Kidney (tissue), 22 donors: ENCODE measurements at places on chromosomes 11 and 22. TPM values are rescaled to one million over a fixed set of nuclear protein-coding genes. Genes with fewer than 3 reads are reported as not detected.

DNA sequence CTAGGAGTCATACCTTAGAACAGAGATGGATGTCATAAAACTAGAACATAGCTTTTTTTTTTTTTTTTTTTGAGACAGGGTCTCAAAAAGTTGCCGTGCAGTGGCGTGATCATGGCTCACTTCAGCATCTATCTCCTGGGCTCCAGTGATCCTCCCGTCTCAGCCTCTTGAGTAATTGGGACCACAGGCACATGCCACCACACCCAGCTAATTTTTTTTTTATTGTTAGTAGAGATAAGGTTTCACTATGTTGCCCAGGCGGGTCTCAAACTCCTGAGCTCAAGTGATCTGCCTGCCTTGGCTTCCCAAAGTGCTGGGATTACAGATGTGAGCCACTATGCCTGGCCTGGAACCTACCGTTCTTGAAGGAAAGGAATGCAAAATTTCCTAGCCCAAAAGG lies 8.8 kb upstream of the CEP295 start:
- DNase-seq, result no peak

DNA sequence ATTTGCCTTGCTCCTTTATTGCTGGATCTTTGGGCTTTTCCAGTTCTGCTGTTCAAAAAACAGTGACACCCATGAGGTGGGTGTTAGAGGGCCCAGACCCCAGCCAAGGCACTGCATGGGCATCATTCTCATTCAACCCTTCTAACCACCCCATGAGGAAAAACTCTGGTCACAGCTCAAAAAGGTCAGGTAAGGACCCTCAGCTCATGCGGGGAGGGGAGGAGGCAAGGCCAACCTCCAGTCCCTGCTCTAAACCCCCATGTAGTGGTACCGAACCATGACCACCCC lies 7.4 kb downstream of the GNB1L start:
- no peak for DNase-seq

- no peak for DNase-seq
Observed at GRCh38 chr11:115892016-115892415, 387.8 kb upstream of the CADM1 start.

DNA sequence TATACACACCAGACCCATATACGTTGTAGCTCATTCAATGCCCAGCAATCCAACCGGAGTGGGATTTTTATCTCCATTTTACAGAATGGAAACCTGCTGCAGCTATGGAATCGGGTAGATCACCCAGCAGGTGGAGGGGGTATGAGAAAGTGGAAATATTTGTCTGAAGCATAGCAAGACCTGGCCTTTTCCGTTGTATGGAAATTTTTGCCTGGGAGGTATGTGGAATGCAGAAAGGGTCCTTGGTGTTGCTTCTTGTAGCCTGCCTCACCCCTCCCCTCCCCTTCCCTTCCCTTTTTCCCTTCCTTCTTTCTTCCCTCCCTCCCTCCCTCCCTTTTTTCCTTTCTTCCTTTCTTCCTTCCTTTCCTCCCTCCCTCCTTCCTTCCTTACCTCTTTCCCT lies 15.2 kb downstream of the TSPAN18 start:
- DNase-seq, result no peak

- DNase-seq, result no peak
Observed at GRCh38 chr11:61498767-61499341, 9.7 kb upstream of the LRRC10B start.

- no peak for DNase-seq
Observed at GRCh38 chr11:34203377-34203871, 98.0 kb downstream of the NAT10 start.

- peak; percentile 57 for DNase-seq
Observed at GRCh38 chr11:109349276-109350080, 72.5 kb upstream of the C11orf87 start.

DNA sequence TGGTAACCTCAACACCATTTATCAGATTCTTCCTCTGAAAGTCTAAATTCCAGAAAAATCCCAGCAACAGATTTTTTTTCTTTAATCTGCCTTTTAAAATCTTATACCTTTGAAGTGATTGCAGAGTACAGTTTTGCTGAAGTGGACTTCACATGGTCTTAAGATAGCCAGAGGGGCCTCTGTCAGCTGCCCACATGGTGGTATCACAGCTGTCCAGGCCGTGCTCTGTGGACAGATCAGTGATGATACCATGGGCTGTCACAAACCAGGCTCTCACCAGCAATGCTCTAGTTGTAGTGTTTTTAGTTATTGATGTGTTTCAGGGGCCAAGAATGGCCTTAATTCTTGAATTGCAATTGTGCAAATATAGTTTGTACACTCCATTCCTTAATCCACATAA lies 44.0 kb downstream of the PARVA start:
- no peak for DNase-seq

DNA sequence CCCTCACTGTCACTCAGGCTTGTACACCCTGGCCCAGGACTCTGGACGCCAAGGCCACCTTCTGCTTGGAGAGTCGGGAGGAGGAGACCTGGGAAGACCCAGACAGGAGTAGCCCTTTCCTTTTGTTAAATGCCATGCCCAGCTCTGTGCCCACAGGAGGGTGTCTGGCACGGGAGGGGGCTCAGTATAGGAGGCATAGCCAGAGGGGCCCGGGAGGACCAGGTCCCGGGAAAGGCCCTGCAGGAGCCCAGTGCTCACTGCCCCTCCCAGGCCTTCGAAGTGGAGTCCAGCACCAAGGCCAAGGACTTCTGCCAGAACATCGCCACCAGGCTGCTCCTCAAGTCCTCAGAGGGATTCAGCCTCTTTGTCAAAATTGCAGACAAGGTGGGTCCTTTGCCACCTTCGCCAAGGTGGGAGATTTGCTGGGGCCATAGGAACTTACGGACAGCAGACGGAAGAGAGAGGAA lies 79.0 kb downstream of the MYO7A start:
- no peak for DNase-seq

- DNase-seq, result no peak
Observed at GRCh38 chr11:128520888-128521681, 66.3 kb downstream of the ETS1 start.

DNA sequence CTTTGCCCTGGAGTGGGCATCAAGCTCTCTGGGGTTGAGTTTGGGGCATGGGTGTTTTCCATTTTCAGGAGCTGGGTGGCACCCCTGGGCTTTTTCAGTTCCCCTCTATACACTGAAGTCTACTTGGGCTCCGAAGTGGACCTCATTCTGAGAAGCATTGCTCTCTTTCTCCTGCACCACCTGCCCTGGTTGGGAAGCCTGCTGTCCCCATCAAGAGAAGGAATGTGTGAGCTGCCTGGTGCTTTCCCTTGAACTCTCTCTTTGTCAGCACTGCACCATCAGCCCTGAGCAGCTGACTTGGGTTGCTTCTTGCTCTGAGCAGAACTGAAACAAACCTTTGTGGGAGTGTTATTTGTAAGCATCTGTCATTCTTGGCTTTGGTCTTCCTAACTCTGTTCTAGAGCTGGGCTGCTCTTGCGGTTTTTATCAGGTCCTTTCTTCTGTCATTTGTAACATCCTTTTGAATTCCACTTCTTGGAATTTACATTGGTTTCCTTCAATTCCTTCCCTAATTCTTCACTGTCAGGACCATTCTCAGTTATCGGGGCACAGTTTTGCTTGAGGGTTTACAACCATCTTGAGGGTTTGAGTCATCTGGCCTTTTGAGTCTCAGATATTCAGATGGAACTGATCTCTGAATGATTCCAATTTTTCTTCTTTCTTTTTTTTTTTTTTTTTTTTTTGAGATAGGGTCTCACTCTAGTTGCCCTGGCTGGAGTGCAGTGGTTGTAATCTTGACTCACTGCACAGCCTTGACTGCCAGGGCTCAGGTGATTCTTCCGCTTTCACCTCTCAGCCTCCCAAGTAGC lies 20.5 kb downstream of the UBE2L3 start:
- DNase-seq, result no peak

DNA sequence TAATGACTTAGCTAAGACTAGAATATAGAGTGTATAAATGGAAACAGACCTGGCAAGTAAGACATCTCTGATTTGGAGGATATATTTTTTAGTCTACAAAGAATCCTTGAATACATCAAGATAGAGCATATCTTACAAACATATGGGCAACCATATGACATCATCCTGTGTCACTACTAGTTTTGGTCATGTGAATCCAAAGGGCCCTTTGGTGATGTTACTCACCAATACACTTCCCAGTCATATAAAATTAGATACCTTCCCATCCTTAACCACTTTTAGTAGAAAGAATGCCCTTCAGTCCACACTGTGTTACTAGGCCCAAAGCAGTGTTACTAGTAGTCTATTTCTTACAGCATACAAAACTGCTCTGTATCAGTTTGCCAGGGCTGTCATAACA lies 31.6 kb downstream of the GRIA4 start:
- DNase-seq, result no peak

DNA sequence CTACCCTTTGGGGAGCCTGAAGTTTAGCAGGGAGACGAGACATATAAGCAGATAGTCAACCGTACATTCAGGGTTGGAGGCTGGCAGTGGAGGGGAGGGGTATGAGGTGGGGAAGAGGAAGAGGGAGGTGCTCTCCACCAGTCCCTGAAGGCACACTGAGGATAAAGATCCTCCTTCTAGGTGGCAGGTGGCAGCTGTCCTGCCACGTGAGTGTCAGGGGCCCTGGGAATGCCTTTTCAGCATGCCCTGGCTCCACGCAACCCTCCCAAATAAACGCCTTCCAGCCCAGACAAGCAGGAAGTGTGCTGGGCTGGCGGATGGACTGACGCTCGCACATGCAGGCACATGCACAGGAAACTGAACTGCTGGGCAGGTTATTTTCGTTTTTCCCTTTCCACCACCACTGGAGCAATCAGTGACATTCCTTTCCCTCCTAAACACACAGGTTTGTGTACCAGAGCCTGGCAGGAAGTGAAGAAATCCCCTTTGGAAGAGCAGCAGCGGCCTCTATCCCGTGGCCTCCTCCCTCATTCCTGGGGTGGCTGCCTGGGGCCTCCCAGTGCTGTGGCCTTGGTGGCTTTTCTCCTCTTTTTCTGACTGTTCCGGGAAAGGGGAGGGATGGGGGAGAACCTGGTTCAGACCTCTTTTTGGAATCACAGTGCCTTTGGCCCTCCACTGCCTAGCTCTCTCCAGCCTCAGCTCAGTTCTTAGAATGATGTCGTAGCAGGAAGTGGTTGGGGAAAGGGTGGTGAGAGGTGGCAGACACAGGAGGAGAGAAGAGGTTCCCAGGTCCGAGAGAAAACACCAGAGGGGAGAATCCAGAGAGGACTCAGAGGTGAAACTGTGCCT lies 157.0 kb upstream of the TIMP3 start:
- DNase-seq, result peak; percentile 90

- DNase-seq, result no peak
Observed at GRCh38 chr11:75369560-75370255, 18.2 kb upstream of the ARRB1 start.

The OR52H1 gene
- 0.57 TPM for total RNA-seq

The ARFGAP3 gene
- 97.3 TPM for total RNA-seq

The MN1 gene
- total RNA-seq, result 3.2 TPM

The GGTLC2 gene
- 0.76 TPM for total RNA-seq

The PPP1R14B gene
- 86.5 TPM for total RNA-seq

The ADM gene
- 14.4 TPM for total RNA-seq

The SLC39A13 gene
- total RNA-seq, result 80.6 TPM
